ENCODE measurements at places on chromosomes 16 and 17.
A peak's percentile ranks its signal among the peaks of the same experiment; 100 is the strongest.

GRCh38 chr17:81576621-81577277 lies 24.6 kb upstream of the FAAP100 start:
- peak; percentile 85 for DNase-seq

- DNase-seq, result peak; percentile 67
Measured at GRCh38 chr16:85556456-85557082, 56.6 kb upstream of the GSE1 start.

DNA sequence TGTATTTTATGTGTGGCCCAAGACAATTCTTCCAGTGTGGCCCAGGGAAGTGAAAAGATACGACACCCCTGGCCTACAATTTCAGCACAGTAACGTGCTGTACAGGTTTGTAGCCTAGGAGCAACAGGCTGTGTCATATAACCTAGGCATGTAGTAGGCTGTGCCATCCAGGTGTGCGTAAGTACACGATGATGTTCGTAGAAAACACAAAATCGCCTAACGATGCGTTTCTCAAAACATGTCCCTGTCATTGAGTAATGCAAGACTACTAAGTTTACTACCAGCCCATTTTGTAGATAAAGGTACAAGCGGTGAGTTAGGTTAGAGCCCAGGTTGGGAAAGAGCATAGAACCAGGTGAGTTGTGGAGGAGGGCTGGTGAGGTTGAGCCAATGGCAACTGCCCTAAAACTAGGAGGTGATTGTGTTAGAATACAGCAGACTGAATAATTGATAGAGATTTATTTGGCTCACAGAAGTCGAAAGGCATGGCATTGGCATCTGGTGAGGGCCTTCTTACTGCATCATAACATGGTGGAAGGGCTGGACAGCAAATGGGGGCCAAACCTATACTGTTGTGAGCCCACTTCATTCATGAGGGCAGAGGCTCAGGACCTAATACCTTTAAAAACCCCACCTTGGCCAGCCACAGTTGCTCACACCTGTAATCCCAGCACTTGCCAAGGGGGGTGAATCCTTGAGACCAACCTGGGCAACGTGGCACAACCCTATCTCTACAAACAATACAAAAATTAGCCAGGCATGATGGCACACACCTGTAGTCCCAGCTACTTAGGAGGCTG lies 4.2 kb downstream of the EIF1 start:
- DNase-seq, result peak; percentile 19

DNA sequence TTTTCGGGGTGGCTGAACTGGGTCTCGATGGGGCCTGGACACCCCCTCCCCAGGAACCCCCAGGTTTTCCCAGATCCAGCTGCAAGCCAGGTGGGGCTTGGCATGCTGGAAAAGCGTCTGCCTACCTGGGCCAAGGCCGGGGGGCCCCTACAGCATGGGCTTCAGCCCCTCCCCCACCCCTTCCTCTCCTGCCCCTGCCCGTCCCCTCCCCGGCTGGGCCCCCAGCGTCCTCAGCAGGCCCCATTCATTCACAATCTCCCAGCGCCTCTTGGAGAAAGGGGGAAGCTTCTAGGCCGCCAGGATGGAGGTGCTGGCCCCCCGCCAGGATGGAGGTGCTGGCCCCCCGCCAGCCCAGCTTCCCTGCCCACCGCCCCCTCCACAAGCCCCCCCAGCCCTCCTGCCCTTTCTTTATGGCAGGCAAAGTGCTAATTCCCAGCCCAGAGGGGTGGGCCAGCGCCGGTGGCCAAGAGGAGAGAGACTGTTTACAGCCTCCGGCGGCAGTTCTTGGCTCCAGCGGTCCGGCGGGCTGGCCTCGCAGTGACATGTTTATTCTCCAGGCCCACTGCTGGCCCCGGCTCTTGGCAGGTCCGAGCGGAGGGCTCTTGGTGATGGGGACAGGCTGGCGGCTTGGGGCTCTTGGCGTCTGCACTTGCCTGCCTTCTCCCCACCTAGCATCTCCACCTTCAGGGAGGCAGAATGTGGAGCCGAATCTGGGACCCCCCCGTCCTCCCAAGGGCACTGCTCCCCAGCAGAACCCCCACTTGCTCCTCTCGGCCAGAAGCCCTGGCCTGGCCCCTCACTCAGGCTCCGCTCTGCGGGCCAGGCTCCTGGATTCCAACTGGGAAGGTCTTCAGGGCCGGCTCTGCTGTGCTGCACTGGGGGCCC lies 94.4 kb upstream of the CIBAR2 start:
- DNase-seq, result no peak

GRCh38 chr17:17042851-17043460 lies 699 bp downstream of the MPRIP start:
- peak; percentile 78 for DNase-seq

GRCh38 chr16:67537270-67537635 lies 8.6 kb downstream of the RIPOR1 start:
- peak; percentile 85 for DNase-seq

GRCh38 chr17:41140360-41141131 lies at the start of gene KRTAP4-6:
Gene KRTAP4-6, minus strand, starts transcription at chr17:41140544. Its CDS starts 57 bp downstream, at chr17:41140487.
- peak; percentile 41 for DNase-seq

- no peak for DNase-seq
Measured at GRCh38 chr17:27873746-27874145, 19.4 kb downstream of the LYRM9 start.
